ENCODE measurements at places on chromosomes 11 and 22. TPM values are rescaled to one million over a fixed set of nuclear protein-coding genes. Genes with fewer than 3 reads are reported as not detected.

PHOX2A gene
- not detected for total RNA-seq

TBX10 gene
- total RNA-seq = not detected

SCGB1C1 gene
- total RNA-seq = not detected

MAJIN gene
- not detected for total RNA-seq

MPZL2 gene
- not detected for total RNA-seq

GP1BB gene
- 1.8 TPM for total RNA-seq

TMEM86A gene
- 4.1 TPM for total RNA-seq

ROBO4 gene
- 0.59 TPM for total RNA-seq

GNAZ gene
- 0.72 TPM for total RNA-seq

RFPL3 gene
- not detected for total RNA-seq

DLG2 gene
- total RNA-seq = 3.3 TPM

MCM5 gene
- 12.7 TPM for total RNA-seq

CNGA4 gene
- total RNA-seq = under 0.01 TPM

SPDYC gene
- total RNA-seq = not detected

CADM1 gene
- 71.6 TPM for total RNA-seq

SIDT2 gene
- 35.7 TPM for total RNA-seq

DNA sequence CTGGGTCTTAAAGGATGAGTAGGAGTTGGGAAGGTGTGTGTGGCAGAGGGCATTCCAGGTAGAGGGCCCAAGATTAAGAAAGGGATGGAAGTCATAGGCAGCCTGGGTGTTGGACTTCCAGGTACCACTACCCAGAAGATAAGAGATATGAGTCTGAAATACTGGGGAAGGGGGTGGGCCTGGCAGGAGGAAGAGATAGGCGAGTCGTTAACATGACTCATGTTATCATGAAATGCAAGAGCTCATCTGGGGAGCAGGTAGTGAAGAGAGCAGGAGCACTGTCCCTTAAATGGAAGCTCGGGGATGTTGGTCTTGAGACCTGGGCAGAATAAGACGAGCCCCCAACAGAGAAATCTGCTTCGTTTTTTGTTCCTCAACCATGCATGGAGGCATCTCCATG, 10.2 kb downstream of the ZC3H7B start:
- DNase-seq = peak; percentile 62

DNA sequence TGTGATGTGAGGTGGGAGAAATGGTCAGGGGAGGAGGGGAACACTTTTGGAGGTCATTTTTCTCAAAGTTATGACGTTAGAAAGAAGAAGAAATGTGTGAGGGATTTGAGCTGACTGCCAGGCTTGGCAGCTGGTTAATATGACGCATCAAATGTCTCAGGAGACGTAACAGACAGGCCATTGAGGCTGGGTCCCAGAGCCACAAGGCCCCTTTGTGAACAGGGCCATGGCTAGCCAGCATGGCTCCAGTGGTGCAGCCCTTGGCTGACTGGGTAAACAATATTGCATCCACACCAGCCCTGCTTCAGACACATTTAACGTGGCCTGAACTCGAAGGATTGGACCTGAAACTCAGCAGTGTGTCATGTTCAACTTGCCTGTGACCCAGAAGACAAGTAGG, 34.3 kb downstream of the AMOTL1 start:
- DNase-seq = no peak

DNA sequence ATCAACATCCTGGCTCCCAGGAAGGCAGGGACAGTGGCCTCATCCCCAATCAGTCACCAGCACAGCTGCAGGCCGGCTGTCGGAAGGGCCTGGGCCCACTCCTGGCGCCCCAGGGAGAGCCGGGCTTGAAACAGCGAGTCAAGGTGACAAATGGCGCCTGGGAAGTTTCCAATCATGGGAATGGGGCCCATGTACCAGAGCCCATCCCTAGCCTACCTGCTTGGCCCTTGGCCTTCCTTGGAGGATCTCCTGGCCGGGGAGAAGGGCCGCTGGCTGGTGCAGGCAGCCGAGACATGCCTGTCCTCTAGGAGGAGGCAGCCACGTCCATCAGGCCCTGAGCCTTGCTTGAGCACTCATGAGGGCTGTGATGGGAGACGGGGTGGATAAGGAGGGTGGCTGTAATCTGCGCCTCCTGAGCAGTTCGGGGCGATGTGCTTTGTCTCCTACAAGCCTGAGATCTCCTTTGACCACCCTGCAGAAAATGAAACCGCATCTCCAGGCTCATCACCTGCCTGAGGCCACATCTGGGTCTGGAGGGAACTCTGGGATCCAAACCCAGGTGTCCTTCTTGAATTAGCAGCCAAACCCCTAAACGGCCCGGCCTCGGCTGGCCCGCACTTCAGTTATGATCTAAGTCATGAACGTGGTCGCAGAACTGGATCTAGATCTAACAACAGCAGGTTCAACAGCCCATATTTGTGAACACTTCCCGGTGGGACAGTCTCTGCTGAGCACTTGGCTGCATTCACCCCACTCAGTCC, 862.0 kb downstream of the TBC1D22A start:
- DNase-seq = no peak

GRCh38 chr11:65781962-65782815, 1.4 kb upstream of the AP5B1 start:
- DNase-seq = peak; percentile 92

DNA sequence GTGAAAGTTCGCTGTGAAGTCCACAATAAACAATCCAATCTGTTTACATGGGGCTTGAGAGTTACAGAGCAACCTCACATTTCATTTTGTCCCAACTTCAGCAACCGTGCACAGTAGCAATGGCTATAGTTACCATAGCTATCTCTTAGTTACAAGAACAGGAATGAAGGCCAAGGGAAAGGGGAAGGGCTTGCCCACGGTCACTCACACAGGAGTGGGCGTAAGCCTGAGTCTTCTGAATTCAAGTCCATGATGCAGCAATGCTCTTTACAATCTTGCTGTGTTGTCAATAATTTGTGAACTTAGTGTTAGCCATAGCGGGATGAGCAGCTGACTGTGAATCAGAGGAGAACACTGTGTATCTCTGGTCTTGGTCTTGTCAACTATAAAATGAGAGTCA, 102.9 kb downstream of the ADAMTS15 start:
- no peak for DNase-seq

- peak; percentile 49 for DNase-seq
Observed at GRCh38 chr22:37244922-37245722, 1.1 kb upstream of the RAC2 start.

DNA sequence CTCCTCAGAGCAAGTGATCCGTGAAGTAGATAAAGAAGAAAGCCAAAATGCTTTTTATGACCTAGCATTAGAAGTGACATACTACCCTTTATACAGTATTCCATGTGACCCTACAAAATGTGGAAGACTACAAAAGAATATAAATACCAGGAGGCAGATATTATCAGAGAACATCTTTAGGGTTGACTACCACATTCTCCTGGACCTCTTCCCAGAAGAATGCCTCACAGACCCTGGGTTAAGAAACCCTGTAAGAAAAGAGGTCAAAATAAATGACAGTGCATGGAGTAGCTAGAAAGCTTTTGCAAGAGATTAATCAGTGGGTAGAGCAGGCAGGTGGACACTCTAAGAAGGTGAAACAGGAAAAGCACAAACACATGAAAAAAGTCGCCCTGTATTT, 69.2 kb downstream of the FANCF start:
- no peak for DNase-seq

- peak; percentile 99 for DNase-seq
Observed at GRCh38 chr22:40024201-40025061, 29.7 kb downstream of the FAM83F start.

DNA sequence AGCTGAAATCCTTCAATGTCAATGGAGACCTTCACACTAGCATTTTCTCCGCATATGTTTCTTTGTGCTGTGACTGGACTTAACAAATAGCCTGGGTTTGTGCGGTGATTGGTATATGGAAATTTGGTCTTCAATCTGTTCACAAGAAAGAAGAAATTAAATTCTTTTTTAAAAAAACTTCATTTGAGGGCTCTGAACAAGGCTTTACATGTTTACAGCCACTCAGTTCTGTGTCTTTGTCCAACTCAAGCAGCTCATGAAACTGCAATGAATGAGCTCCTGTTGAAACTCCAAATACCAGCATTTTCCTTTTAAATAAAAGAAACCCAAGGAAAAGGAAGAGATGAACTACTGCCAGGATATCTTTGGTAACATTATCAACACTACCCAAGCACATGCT, 57.3 kb downstream of the PIK3C2A start:
- DNase-seq = no peak

- no peak for DNase-seq
Observed at GRCh38 chr11:115182282-115182955, 321.8 kb downstream of the CADM1 start.

DNA sequence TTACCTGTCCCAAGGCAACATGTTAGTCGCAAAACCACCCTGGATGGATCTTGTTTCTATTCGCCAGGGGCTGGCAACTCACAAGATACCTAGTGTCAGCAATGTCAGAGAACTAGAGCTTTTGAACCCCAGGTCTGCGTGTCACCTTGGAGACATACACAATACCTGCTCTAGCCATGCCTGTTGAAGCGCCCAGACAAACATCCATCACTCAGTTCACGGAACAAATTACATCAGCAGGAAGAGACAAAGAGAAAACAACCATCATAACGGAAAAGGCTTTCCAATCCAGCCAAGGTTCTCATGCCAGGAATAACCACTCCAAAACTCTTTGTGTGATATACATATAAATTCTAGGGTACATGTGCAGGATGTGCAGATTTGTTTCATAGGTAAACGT, 2.2 kb downstream of the CD59 start:
- DNase-seq = no peak

GRCh38 chr22:28594076-28594796, 85.4 kb downstream of the TTC28 start:
- DNase-seq = no peak

DNA sequence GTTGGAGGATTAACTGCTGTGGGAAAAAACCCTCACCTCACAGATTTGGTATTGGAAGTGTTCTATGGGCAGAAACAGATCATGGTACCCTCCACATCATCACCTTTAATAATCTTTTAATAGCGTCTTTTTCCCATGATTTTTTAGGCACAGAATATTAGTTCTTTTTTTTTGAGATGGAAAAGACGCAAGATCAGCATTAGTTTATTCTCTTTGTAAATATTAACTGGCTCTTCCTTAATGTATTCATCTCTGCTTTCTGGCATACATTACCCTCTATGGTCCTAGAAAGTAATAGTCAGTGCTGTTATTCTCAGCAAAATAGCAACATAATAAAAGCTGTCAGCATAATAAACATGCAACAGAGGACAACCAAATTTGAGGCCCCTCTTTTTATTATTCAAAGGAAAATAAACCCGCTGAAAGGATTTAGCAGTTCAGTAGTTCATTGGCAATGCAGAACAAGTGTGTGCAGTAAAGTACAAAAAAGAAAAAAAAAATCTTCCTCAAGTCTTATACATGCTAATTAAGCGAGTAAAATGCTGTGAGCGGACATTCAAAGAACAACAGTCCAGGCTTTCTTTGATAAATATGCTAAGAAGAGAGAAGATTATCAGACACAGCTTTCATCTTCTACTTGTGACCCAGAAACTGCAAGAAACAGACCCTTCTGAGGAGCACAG, 37.5 kb upstream of the DDI1 start:
- no peak for DNase-seq

GRCh38 chr22:24380220-24380904, 47.0 kb upstream of the ADORA2A start:
- no peak for DNase-seq

GRCh38 chr11:71369411-71369810, 78.8 kb downstream of the DHCR7 start:
- DNase-seq = peak; percentile 76

DNA sequence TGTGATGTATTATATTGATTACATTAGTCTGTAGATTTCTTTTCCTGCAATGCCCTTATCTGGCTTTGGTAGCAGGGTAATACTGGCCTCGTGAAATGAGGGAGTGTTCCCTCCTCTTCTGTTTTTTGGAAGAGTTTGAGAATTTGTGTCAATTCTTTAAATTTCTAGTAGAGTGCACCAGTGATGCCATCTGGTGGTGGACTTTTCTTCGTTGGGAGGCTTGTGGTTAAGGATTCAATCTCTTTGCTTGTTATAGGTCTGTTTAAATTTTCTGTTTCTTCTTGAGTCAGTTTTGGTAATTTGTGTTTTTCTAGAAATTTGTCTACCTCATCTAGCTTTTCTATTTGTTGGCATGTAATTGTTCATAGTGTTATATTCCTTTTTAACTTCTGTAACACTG, 18.9 kb downstream of the SHANK3 start:
- peak; percentile 90 for DNase-seq

DNA sequence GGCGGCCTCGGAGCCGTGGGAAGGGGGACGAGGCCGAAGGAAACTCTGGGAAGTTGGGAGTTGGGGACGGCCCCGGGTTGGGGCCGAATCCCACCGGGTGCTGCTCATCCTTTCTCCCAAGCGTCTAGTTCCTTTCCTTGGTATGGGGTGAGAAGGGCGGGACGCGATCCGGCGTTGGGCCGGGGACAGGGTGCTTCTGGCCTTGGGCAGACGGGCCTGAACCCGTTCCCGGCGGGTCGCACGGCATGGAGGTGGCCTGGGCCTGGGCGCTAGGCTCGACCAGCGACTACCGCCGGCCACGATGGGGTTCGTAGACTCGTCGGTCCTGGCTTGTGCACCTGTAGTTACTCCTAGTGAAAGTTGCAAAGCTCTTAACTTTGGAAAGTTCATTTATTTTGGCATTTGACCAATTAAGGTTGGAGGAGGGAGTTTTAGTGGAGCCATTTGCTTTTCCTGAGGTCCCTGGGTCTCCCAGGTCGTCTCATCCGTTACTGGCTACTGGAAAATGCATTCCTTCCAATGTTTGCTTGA, 1.0 kb downstream of the SYT9 start:
- DNase-seq = no peak

- no peak for DNase-seq
Observed at GRCh38 chr11:111417011-111417765, 38.1 kb upstream of the POU2AF1 start.

DNA sequence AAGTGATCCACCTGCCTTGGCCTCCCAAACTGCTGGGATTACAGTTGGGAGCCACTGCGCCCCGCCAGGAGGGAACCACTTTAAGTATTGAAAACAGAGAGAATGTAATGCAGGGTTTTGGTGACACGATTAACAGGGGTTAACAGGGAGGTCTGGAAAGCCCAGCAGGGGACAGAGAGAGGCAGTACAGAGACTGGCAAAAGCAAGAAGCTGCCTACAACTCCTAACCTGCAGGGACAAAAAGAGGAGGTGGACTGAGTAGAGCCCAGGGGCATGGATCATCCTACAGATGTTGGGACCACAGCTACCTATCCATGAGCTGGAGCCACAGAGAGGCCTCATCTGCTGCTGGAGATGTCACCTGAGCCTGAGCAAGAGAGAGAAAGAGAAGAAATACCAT, 1.7 kb upstream of the SPINDOC start:
- DNase-seq = no peak

- DNase-seq = no peak
Observed at GRCh38 chr22:20392983-20393704, 807 bp upstream of the ZNF74 start.

GRCh38 chr11:79535606-79536005, 94.8 kb upstream of the TENM4 start:
- no peak for DNase-seq

GRCh38 chr22:25492162-25492561, 72.3 kb upstream of the GRK3 start:
- no peak for DNase-seq
